ENCODE measurements at places on chromosomes 12 and 14. TPM values are rescaled to one million over a fixed set of nuclear protein-coding genes. Genes with fewer than 3 reads are reported as not detected.
A peak's percentile ranks its signal among the peaks of the same experiment; 100 is the strongest.

The GLT8D2 gene
- not detected for total RNA-seq

The GPRC5D gene
- total RNA-seq = not detected

The FITM1 gene
- total RNA-seq = 0.86 TPM

The CEP128 gene
- 19.4 TPM for total RNA-seq

The RDH12 gene
- not detected for total RNA-seq

The TCTN2 gene
- 3.8 TPM for total RNA-seq

The SLC15A4 gene
- 19.3 TPM for total RNA-seq

The AKAP3 gene
- total RNA-seq = 3.1 TPM

The REP15 gene
- total RNA-seq = 0.22 TPM

The ABHD4 gene
- total RNA-seq = 10.0 TPM

GRCh38 chr14:60656686-60657455, 7.6 kb upstream of the SIX1 start:
- DNase-seq = peak; percentile 36

DNA sequence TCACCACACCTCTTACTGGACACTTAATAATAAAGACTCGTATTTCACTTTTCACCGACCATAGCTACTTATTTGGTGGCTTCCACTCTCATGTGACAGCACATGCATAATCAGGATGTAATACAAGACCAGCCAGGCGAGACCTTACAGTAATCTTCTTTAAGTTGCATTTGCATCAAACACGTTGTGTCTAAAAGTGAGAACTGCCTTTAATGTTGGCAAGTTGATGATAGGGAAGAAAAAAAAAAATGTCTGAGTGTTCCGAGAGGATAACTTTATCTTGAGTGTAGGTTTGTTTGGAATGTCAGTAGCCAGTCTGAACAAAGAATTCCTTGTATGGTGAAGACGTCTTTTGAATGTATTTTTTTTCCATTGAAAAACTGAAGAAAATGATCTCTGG, 440.4 kb downstream of the ADAMTS20 start:
- DNase-seq = no peak

DNA sequence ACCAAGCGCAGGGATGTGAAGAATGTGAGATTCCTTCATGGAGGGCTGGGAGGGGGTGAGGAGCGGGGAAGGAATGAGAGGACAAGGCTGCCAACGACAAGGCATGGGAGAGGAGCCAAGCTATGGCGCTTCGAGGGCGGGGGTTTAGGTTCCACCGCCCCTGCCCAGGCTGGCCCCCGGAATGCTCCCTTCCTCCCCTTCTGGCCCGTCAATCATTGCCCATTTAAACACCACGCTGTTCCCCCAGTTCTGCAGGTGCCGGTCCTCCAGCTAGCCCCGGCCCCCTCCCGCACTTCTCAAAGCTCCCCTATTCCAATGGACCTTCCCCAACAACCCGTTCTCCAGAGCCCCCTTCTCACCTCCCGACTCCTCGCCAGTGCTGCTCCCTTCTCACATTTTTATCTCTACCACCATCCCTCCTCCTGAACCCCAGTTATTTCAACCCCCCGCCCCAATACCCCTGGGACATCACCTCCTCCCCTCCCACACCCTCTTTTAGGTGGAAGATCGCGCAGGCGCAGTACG, 428 bp downstream of the RNF41 start:
- DNase-seq = no peak

GRCh38 chr12:3496957-3497356, 6.0 kb downstream of the PRMT8 start:
- no peak for DNase-seq

- DNase-seq = no peak
Measured at GRCh38 chr12:7834701-7835100, 38.0 kb downstream of the SLC2A14 start.

GRCh38 chr12:67425394-67425793, 156.2 kb downstream of the CAND1 start:
- DNase-seq = no peak

DNA sequence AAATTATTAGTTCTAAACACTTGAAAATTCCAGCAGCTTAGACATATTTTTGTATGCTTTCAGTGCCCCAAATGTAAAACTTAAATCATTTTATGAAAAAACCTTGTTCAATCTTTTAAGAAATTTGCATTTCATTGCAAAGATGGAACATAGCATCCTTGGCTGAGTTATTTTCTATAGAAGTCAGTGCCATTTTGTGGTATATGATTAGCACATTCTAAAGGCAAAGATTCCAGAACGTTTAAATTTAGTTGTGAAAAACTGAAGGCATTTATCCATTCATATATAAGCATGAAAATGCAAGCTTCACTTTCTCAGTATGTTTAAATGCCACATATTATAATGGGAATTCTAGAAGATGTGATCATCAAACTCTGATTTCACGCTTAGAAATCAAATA, 332.1 kb downstream of the APAF1 start:
- DNase-seq = no peak

- DNase-seq = peak; percentile 94
Measured at GRCh38 chr12:66130267-66131066, at the start of gene LLPH. LLPH (minus strand) TSS chr12:66130750; CDS start chr12:66129106, 1,644 bp downstream.

GRCh38 chr14:104689109-104689880, at the start of gene INF2:
INF2 (plus strand) TSS chr14:104689618; CDS start chr14:104701366, 11,748 bp downstream.
- DNase-seq = peak; percentile 61

DNA sequence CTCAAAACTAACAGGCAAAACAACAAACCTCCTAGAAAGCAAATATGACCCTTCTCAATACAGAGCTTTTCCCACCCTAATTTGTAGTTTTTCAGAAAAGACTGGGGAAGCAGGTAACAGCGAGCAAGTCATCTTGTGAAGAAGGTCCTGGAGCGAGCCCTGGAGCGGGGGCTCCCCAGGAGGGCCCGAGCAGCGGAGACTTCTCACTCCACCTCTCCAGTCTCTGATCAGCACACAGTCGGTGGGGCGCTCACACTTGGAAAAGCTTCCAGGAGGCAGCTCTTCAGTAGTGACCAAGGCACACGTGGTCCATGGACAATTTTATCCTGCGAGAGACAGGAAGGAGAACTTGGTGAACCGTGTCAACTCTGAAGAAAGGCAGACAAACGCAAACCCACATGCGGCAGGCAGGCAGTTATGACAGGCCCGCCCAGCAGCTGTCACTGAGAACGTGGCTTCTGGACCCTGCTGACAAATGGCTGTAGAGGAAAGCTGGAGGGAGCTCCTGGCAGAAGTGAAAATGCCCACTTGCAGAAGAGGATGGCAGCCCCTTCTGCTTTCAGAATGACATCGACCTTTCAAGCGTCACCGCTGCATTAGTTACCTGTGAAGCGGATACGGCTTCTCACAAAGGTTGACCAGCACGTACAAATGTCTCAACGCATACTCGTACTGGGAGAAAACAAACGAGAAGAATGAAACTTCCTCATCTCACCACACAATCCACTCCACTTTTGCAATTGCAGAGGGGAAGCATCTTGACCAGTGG, 44.2 kb downstream of the LGMN start:
- no peak for DNase-seq

GRCh38 chr12:52615208-52615868, 3.0 kb downstream of the KRT73 start:
- DNase-seq = peak; percentile 41

GRCh38 chr12:93847517-93848474, 170.6 kb downstream of the CRADD start:
- DNase-seq = no peak

- DNase-seq = no peak
Measured at GRCh38 chr12:3294481-3294911, 196.5 kb upstream of the PRMT8 start.

- no peak for DNase-seq
Measured at GRCh38 chr12:68978678-68979077, 45.7 kb upstream of the CPM start.

DNA sequence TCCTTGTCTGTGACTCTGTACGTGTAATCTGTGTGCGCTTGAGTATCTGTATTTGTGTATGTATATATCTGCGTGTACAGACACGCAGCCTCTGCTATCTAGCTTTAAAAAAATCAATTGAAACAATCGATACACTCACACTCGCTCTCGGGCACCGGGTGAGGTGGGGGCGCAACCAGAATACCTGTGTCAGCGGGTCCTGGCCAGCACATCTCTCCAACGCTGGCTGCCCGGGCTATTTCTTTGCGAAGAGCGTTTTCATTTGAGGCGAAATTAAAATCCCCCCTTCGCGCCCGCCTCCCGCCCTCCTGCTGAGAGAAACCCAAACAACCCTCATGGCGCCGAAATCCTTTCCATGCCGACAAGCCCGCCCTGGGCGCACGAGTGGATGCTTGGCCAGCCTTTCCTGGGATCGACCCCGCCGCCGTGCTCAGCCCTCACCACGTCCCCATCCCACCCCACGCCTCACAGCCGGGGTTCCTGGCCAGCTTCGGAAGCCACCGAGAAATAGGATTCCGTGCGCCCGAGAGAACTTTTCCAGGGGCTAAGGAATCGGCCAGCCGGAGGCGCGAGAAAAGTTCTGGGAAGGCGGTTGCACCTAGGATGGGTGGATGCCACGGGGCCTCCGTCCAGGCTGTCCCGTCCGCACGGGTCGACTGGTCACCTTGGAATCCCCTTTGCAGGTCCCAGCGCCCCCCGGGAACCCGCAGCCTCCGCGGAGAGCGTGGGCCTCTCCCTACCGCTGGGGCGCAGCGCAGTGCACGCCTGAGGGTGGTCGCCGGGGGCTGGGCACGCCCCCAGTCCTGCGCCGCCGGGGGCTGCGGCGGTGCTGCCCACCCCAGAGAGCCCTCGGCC, 1.0 kb downstream of the ZDHHC22 start:
- DNase-seq = no peak

- no peak for DNase-seq
Measured at GRCh38 chr12:93165384-93165932, 212.3 kb upstream of the NUDT4 start.

GRCh38 chr12:114245555-114245954, 160.4 kb downstream of the TBX5 start:
- no peak for DNase-seq

DNA sequence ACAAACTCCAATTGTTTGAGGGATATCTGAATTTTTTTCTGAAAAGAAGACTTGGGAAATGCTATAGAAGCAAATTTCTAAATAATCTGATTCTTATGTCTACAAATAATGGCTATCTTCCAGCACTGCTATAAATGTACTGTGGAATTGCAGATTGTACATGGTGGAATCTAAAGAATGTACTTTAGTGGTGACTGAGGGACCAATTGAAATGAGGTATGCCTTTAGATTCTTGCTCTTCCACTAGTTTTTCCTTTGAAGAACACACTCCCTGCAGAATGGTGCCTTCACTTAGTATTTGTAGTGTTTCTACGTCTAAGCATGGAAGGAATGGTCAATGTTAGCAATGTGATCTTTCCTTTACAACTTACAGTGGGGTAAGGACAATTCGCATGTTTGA, 11.7 kb upstream of the PRB4 start:
- DNase-seq = no peak
